ENCODE measurements at places on chromosomes 11 and 22. TPM values are rescaled to one million over a fixed set of nuclear protein-coding genes. Genes with fewer than 3 reads are reported as not detected.

GAL3ST3 gene
- not detected for total RNA-seq

DNA sequence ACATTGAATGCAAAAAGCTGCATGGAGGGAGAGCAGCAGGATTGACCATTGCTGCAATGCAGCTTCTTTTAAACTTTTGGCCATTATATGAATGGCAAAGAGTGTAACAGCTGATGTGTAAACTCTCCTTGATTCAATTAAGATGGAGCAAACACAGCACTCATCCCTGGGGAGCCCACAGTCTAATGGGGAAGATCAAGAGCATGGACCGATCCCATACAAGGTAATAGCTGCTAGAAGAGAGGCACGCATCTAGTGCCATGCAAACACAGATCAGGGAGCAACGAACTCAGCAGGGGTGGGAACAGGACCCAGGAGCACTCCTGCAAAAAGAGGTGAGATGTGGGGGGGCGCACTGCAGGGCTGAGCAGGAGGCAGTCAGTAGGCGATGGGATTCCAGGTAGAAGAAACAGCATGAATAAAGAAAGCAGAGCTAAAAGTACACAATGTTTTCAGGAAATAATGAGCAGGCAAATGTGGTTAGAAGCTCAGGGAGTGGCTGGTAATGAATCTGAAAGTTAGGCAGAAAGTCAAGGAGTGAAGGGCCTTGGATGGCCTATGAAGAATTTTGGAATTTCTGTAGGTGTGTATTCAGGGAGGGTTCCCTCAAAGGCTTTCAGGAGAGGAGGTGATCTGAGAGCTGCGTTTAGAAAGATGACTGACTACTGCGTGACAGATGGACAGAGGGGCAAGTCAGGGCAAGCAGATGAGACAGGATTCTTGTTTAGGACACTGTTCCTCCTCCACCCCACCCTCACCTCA, 17.2 kb upstream of the BMAL1 start:
- peak; percentile 33 for DNase-seq

GRCh38 chr11:46298699-46299433, 21.4 kb downstream of the CREB3L1 start:
- DNase-seq: peak; percentile 83

- no peak for DNase-seq
Observed at GRCh38 chr11:37881741-37882140, 1283.7 kb upstream of the RAG2 start.

- DNase-seq: no peak
Observed at GRCh38 chr11:59012398-59013265, 73.3 kb downstream of the GLYATL1 start.

DNA sequence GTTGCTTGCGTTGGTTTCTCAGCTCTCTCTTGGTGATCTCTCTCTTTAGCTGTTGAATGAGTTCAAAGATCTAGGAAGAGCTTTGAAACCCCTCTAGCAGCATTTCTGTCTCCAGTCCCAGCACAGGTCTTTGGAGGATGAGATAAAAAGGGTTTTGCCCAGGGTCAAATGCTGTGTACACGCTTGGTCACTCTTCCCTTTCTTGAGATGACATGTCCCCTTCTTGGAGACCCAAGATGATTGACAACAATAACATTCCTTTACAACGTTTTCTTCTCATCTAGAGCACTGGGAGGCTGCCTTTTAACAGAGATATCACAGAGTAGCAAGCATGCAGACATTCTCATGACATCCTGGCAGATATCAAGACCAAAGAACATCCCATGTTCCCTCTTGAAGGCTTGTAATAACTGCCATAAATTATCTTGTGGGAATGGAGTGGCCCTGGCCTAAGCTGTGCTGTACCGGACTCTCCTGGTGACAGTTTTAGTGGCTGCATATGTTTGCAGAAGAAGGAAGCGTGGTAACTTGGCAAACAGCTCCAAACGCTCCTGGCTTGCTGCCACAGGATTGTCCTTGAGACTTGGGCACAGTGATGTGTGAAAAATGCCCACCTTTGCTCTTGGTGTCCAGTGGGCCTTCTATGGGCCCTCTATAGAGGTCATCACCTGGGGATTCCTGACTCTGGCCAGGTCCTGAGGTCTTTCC, 107.8 kb downstream of the PTPRJ start:
- no peak for DNase-seq

Measured in HT1080 (cell line).